ENCODE measurements at places on chromosomes 11 and 22.

DNA sequence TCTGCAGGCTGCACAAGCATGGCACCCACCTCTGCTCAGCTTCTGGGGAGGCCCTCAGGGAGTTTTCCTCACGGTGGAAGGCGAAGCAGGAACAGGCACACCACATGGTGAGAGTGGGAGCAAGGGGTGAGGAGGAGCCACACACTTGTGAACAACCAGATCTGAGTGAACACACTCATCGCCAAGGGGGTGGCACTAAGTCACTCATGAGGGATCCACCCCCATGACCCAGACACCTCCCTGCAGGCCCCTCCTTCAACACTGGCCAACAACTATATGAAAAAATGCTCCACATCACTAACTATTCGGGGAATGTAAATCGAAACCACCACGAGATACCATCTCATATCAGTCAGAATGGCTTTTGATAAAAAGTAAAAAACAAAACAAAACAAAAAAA is 722 bp upstream of the KRTAP5-2 start:
- DNase-seq, result no peak

GRCh38 chr11:134231958-134232659 is 7.6 kb downstream of the VPS26B start:
- no peak for DNase-seq

DNA sequence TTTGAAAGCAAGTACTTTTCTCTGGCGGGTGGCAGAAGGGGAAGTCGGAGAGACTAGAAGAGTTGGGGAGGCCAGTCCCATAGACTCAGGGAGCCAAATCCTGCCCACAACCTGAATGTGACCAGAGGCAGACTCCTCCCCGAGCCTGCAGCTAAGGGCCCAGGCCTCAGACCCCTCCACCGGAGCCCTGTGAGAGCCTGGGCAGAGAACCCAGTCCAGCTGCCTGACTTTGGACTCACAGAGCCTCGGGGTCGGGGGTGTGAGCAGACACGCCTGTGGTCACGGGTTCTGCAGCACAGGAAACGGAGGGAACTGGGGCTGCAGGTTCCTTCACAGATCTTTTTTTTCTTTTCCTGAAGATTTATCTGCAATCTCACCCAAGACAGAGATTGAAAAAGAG is 312.3 kb downstream of the CTTN start:
- DNase-seq, result no peak

- DNase-seq, result no peak
Observed at GRCh38 chr11:116796548-116796947, 4.9 kb upstream of the APOA5 start.

GRCh38 chr22:43174941-43175531 is 11.9 kb downstream of the TTLL12 start:
- no peak for DNase-seq

Measured in IMR-90 (cell line).